ENCODE measurements at places on chromosomes 1 and 21.

GRCh38 chr1:14403961-14404645, 194.4 kb upstream of the KAZN start:
- DNase-seq, result no peak

DNA sequence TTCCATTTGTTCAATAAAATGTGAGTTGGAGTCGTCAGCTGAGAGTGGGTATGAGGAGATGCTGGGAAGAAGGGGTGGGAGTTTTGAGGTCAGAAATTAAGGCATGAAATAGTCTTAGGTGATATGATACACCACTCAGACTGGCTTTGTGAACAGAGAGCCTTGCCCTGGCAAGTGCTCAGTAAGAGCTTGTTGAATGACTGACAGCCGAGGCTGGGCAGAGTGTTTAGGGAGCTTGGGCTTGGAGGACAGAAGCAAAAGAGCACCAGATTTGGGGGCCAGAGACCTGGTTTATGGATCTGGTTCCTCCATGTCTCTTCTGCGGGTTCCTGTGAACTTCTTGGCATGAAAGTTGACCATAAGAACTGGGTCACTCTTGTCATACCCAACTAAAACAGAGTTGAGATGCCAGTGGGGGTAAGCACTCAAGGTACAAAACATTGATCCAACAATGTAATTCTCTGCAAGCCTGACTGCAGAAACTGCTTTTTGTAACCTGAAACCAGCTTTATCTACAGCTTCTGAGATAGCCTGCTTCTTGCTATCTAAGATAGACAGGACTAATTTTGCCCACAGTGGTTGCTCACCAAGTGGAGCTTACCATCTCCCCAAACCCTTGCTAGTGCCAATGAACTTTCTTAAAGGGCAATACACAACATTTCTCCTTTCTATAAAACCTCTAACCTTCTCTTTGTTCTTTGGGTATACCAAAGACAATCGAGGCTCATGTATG, 126.4 kb downstream of the TENT5C start:
- DNase-seq, result no peak

GRCh38 chr1:87058343-87058649, 143.9 kb downstream of the HS2ST1 start:
- DNase-seq, result no peak

GRCh38 chr1:52579415-52579814, 22.8 kb upstream of the GPX7 start:
- DNase-seq, result no peak

GRCh38 chr1:58324558-58324957, 222.0 kb downstream of the OMA1 start:
- DNase-seq, result no peak

DNA sequence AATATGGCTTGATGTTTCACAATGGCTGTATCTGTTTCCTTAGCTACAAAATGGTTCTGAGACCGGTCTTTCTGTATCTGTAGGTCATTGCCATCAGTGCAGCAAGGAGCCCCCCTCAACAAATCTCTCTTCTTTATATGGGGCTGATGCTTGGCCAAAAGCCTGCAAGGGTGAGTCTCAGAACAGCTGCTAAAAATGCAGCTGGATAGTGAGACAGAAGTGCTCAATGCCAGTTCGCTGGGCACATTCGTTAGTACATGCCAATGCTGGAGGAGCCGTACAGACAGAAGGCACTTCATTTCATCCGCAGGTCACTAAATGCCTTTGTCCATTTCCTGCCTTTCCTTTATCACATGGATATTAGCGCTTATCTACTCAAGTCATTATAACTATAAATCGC, 67.3 kb downstream of the RUNX1 start:
- DNase-seq, result no peak

DNA sequence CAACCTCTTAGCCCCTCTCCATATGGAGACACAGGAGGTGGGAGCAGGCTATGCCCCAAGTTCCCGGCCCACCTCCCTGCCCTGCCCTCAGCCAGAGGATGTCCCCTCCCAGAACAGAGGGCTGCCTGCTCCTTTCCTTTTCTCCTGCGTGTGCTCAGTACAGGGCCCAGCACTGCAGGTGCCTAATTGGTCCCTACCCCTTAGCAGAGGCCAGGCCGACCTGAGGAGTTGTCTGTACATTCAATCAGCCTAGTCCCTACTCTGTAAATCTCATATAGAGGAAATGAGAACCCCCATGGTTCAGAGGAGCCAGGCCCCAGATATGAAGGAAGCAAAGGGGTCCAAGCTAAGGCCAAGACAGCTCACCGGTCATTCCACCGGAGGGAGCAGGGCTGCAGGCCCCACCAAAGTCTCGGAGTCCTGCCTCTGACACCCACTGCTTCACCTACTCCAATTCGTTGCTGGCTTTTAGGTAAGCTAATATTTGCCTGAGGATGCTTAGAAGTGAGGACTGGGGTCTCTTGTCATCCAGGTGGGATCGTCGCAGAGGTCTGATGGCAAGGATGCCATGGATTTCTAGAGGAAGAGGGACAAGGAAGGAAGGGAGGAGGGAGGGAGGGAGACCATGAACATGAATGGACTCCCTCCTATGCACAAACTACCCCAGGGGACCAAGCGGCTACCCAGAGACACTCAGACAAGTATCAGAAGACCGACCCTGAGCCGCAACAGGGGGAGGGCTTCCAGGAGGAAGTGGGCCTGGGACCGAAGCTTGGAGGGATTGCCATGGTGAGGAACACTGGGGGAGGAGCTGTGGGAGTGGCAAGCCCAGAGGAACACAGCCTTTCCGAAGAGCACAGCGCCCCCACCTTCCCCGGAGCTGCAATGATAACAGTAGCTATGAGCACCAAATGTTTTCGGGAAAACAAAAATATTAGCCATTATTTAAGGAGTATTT, 30.4 kb upstream of the FOXO6 start:
- DNase-seq, result no peak

GRCh38 chr1:154157520-154158306, 2.8 kb upstream of the NUP210L start:
- peak; percentile 52 for DNase-seq

DNA sequence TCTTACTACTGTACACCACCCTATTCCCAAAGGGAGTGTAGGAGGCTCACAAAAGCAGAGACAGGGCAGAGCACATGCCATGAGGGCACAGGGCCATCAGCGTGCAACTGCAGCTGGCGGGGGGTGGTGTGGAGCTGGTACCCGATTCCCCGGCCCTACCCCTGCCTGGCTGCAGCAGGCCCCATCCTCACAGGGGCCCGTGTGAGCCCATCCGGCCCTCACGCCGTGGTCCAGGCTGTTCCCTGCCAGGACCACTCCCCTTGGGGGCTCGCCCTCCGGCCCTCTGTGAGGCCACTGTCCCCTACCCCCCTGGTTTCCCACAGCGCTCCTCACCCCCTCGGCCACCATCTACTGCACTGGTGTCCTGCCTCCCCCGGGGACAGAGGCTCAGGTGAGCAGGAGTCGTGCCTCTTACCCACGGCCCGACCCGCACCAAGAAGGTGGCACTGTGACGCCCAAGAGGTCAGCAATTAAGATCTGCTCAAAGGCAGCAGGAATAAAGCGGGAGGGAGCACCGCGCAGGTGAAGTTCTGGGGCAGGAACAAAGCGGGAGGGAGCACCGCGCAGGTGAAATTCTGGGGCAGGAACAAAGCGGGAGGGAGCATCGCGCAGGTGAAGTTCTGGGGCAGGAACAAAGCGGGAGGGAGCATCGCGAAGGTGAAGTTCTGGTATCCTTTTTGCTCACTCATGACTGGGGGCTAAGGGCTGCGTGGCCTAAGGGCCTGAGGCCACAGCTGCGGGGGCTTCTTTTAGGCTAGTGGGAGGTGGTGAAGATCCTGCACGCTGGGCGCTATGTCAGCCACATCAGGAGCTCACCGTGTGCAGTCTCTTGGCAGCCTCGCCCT, 3.9 kb downstream of the POFUT2 start:
- DNase-seq, result peak; percentile 21

- DNase-seq, result no peak
Measured at GRCh38 chr1:90726425-90726985, 9.4 kb upstream of the BARHL2 start.

DNA sequence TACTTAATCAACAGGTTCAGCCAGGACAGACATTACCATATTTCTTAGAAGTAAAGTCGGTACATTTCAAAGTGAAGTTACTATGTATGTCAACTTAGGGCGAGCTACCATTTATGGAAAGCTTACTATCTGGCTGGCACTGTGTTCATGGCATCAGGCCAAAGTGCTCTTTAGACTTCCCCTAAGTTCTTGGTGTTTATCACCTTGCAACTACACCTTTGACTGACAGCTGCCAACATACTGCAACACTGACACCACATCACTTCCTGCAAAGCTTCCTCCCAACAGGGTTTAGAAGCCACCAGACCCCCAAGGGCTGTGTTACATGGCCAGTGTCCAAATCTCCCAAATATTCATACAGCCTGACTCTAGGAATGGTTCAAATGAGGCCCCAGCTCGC, 61.0 kb downstream of the TIAM1 start:
- DNase-seq, result no peak

GRCh38 chr21:28489162-28489561, 503.5 kb downstream of the LTN1 start:
- DNase-seq, result no peak

DNA sequence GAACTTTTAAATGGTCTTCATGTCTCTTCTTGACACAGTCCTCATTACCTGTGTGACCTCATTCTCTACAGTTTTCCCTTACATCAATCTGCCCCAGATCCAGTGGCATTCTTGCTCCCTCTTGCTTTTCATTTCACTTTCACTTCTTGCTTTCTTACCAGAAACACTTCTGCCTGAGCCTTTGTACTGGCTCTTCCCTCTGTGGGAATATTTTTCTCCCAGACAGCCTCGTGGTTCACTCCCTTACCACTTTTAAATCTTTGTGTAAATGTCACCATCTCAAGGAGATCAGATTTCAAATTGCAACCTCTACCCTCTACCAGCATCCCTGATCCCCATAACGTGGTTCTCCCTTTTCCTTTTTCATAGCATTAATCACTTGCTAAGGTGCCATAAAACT, 73.2 kb downstream of the DISC1 start:
- no peak for DNase-seq

GRCh38 chr1:172360985-172361384, 59.5 kb upstream of the C1orf105 start:
- no peak for DNase-seq

DNA sequence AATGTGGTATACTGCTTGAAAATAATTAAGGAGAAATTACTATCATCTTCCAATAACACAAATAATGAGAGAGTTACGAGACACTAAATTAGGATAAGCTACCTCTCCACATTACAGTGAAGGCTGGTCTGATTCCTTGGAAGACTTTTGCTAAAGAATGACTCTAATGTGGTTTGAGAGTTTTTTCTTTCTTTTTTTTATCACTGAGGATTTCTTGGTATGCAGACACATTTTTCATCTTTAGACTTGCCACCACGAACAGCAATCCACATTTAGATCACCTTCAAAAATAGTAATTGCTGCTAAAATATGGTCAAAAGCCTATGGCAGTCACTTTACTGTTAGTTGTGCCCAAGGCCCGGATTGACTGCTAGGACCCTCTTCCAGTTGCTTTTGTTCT, 16.6 kb upstream of the TMEM35B start:
- no peak for DNase-seq

GRCh38 chr1:8122477-8123407, 96.6 kb upstream of the ERRFI1 start:
- DNase-seq, result no peak

DNA sequence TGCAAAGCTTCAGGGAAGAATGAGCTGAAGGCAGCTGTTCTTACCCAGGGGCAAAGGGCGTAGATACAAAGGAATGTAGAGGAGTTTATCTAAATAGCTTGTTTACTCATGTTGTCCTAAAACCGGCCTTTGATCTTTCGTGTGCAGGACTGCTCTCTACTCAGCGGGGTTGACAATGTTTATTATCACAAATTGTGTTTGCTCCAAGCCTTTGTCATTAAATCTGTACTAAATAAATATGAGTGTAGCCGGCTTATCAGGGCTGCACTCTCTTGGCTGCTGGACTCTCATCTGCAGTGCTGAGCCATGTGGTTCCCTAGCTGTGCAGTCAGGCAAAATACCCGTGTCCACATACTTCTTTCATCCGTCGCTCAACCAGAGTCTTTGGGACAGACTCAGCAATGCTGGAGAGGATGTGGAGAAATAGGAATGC, 199.0 kb downstream of the LBR start:
- DNase-seq, result no peak

DNA sequence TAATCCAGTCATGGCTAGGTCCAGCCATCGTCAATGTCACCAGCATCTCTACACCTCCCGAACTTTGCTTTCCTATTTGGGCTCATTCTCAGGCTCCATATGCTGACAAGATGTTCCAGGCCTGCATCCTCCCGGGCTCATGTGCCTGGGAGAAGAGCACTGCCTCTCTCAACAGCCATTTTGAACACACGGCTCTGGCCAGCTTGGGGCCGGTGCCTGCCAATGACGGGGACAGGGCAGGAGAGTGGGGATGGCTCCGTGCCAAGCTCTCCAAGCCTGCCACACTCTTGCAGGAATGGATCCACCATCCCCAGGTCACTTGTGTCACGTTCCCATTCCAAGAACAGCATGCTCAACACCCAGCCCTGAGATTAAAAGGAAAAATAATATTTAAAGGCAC, 61.4 kb upstream of the PAX7 start:
- no peak for DNase-seq

DNA sequence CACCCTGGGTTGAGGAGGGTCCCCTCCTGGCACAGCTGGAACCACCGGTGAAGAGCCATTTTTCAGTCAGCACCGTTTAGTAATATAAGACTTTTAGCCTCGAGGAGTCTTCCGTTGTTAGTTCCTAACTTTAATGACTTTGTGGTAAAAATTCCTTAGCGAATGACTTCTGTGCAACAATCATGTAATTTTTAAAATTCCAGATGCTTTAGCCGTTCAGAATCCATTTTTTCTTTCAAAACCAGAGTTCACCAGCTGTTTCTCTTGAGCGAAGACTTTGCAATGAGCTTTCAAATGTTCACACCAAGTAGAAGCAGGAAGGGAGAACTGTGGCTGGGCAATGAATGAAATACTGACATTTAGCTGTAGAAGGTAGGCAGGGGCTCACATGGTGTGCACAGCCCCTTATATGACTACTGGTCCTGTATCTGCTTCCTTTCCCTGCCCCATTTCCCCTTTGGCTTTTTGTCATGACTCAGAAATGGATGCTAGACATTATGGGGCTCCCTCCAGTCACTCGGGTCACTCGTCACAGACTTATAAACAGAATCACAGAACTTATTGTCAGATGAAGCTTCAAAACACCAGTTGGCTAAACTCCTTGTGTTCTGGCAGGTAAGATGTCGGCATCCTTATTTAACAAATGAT, 4.1 kb downstream of the DISC1 start:
- no peak for DNase-seq

DNA sequence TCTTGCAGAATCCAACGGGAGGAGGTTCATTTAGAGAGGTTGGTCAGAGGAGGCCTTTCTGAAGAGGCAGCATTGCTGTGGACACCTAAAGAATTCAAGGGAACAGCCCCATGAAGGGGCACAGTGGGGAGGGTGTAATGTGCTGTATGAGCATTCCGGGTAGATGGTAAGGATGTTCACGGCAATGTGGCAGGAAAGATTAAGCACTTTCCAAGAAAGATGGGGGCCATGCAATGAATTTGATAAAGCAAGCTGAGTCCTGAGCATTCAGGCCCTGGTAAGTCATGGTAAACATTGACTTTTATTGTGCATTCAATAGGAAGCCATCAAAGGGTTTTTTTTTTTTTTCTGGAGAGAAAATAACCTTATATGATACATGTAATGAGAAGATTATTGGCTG, 166.6 kb downstream of the GREM2 start:
- no peak for DNase-seq

Data from activated CD4-positive, CD25-positive, alpha-beta regulatory T cell treated with anti-CD3 and anti-CD28 coated beads, Interleukin-2, amount 50 U/mL, for 72 hours (primary cell).